ENCODE measurements at places on chromosomes 12 and 14. TPM values are rescaled to one million over a fixed set of nuclear protein-coding genes. Genes with fewer than 3 reads are reported as not detected.

- DNase-seq: peak; percentile 84
Measured at GRCh38 chr12:76037130-76038103, 5.8 kb upstream of the PHLDA1 start.

DNA sequence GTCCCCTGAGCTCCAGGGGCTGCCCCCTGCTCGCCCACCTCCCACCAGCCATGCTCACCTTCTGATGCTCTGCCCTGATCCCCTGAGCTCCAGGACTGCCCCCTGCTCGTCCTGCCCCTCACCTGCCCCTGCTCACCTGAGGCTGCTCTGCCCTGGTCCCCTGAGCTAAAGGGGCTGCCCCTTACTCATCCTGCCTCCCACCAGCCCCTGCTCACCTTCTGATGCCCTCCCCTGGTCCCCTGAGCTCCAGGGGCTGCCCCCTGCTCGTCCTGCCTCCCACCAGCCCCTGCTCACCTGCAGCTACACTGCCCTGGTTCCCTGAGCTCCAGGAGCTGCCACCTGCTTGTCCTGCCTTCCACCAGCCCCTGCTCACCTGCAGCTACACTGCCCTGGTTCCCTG is 247.2 kb downstream of the TMEM121 start:
- no peak for DNase-seq

DNA sequence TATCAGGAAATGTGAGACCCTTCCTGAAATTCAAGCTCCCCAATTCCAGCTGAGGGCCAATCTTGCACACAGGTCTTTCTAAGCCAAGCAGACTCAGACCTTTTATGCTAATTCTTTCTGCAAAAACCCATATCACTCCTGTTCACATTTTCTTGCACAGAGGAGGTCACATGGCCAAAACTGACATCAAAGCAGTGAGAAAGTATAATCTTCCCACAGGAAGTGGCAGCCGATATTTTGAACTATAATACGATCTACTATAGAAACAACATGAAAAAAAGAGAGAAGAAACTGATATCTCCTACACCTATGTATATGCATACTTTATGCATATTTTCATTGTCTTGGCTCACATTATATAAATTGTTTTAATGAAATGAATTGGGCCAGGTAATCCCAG is 132.9 kb upstream of the SSTR1 start:
- no peak for DNase-seq

SLCO1B1 gene
- 8.9 TPM for polyA plus RNA-seq

TAS2R9 gene
- not detected for polyA plus RNA-seq

DNA sequence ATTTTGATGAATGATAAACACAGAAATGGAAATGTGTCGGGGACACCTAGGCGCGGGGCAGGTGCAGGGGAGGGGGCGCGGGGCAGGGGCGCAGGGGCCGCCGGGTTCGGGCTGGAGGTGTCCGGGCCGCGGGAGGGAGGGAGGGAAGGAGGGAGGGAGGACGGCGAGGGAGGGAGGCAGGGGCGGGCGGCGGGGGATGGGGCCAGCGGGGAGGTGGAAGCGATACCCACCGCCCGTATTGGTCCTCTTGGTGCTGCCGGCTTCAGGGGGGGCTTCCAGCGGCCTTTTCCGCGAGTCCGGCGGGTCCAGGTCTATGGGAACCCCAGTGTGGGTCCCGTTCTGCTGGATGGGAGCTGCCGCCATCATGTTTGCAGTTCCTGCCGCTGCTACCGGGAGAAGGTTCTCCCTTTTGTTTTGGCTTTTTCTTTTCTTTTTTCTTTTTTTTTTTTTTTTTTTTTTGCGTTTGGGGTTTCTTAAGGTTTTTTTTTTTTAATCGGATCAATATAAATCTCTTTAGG is 703 bp downstream of the NOVA1 start:
- DNase-seq: peak; percentile 16

DNA sequence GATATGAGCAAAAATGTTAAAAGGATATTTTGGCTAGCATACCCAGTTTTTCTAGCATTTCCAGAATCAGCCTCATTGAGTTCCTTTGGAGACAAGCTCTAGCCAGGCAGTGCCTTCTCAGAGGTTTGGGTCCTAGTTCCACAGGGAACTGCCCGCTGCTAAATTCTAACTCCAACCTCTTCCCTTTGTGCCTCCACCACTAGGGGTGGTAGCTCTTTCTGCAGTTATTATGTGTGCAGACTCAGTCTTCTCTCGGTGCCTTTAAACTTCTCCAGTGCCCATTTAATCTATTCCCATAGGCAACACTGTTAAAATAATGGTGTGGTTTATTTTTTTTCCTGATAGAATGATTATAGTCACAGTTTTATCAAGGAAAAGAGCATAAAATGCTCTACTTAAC is 21.5 kb upstream of the SLC25A3 start:
- DNase-seq: no peak

CYP27B1 gene
- 0.89 TPM for polyA plus RNA-seq

DRAM1 gene
- polyA plus RNA-seq: 27.2 TPM

PDZRN4 gene
- polyA plus RNA-seq: 2.2 TPM

DNA sequence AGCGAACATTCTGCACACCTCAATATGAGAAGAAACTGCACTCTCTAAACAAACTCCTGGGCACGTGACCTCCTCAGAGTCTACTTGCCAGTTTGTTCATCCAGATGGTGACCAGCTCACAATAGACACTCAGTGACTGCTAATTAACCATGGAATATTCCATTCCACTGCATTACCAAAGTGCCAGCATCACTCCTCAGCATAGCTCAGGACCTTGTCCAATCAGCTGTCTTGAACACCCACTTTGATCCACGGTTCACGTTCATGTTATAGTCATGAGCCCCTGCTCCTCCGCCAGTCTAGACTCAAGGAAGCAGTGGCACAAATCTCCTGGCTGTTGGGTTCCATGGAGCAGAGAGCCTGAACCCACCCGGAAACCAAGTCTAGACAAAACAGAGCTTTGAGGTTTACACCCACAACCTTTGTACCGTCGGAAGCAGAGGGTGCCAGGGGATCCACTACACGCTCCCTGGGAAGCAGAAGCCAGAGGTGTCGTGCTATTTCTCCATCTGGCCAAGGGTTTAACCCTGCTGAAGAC is 285.3 kb downstream of the ZFP36L1 start:
- no peak for DNase-seq

DNA sequence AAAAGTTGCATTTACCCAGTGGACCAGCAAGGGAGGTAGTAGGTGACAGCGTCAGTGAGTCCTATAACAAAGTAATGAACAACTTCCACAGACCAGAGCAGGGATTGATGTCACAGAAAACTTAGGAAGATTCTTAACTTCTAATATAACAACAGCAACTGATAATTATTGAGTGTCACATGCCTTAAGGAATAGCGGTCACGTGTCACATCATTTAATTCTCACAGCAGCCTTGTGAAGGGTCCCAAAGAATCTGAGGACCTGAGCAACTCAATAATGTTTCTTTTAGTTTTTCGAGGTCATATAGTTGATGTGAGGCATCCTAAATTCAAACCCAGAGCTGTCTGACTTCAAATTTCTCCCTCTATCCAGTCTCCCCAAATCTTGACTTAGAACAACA is 422.2 kb downstream of the EGLN3 start:
- no peak for DNase-seq

- DNase-seq: peak; percentile 57
Measured at GRCh38 chr12:65510584-65511050, 232.1 kb downstream of the MSRB3 start.

DNA sequence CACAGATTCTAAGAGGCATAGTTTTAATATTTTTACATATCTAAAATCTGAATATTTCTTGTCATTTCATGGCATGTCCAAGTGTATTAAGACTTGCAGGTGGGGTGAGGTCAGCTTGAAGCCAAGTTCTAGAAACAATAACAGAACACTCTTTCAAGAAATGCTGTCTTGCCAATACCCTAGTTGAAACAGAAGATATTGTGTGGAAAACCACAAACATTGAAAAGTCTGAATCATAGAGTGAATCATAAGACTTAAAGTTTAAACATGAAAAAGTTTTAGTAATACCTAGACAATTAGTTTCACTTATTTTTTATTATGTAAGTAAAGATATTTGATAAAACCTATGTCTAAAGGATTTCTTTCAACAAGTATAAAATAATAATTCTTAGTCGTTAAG is 191.5 kb upstream of the CAND1 start:
- DNase-seq: no peak

- no peak for DNase-seq
Measured at GRCh38 chr14:79583738-79584408, 627.4 kb downstream of the DIO2 start.

RERGL gene
- not detected for polyA plus RNA-seq

- no peak for DNase-seq
Measured at GRCh38 chr14:100442498-100443490, 119.7 kb downstream of the SLC25A47 start.

- DNase-seq: no peak
Measured at GRCh38 chr14:26157517-26157916, 440.3 kb downstream of the NOVA1 start.

DNA sequence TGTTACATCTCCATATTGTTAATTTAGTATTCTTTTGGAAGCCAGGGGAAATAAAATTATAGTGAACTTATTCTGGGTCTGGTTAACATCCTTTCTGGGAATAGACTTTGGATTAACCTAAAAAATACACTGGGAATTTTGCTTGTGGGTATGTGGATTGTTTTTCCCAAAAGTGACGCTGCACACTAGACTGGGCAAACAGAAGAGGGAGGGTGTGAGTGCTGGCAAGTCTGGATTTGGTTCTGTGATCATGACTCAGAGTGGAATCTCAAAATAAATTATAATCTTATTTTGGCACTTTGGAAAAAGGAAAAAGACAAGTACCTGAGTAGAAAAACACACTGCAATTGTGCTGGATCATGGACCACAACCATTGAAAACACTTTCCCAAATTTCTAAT is 15.2 kb upstream of the LUM start:
- no peak for DNase-seq

MAPKAPK5 gene
- 35.0 TPM for polyA plus RNA-seq

DNA sequence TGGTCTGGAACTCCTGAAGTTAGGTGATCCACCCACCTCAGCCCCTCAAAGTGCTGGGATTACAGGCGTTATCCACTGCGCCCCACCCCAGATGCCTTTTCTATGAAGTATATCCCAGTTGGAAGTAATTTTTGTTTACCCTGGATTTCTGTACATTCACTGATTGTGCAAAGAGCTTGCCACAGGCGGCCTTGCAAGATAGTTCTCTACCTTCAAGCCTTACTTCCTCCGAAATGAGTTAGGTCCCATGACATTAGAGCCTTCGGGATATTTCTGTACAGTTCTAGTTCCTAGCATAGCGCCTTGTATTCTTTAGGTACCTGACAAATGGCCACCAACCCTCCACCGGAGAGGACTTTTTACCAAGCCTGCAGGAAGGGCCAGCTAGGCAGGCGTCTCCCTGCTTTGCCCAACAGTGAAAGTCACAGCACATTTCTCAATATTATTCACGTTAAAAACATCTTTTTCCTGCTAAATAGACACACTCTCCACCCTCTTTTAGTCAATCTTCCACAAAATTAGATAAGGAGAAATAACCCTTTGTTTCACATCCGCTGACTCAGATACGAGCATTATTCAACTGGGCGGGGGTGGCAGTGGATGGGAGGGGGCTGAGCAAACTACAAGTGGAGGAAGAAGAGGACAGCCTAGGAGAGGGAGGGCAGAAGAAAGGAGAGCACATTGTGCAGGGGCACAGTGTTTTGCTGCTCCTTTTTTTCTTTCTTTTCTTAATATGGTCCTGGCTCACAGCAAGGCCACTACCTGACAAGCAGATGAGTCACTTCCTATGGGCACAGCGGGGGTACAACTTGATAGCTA is 40.0 kb upstream of the CAPRIN2 start:
- DNase-seq: peak; percentile 16

DNA sequence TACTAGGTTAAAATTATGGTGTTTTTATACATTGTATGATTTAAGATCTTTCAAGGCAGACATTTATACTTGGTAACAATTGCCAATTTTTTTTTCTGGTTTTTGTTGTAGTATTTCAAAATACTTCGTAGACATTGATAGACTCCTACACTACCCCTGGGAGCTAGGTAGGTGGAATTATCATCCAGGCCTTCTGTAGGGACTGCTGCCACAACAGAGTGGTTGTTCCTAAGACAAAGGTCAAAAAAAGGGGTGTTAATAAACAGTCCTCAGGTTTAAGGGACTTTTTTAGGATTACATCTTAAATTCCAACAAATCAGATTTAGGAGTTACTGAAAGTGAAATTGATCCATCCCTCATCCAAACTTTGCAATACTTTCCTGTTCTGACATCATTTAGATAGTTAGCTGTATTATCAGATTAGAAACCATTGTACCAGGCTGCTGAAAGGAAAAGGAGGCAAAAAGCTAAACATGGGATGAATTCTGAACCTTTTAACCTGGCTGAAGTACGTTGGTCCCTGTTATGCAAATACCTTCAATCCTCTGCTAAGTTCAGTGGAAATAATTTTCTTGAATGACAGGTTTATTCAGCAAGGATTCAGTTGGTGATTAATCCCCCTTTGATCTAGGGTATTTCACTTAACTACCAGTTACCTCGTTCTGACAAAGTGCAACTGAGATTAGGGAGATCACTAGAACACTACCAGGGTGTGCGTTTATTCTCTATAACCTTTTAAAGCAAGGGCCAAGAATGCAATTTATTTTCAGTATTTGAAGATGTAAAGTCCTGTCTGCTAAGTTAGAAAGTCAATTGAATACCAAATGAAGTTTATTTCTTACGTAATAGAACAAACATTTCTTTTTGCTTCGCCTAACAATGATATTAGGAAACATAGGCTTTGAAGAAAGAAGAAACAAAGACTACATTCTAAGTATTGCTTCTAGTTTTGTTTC is 23.2 kb downstream of the AP5M1 start:
- no peak for DNase-seq

- no peak for DNase-seq
Measured at GRCh38 chr14:99395909-99396530, 84.6 kb downstream of the SETD3 start.

- DNase-seq: no peak
Measured at GRCh38 chr12:56038022-56038655, 3.6 kb upstream of the RPS26 start.

IAPP gene
- not detected for polyA plus RNA-seq

DNA sequence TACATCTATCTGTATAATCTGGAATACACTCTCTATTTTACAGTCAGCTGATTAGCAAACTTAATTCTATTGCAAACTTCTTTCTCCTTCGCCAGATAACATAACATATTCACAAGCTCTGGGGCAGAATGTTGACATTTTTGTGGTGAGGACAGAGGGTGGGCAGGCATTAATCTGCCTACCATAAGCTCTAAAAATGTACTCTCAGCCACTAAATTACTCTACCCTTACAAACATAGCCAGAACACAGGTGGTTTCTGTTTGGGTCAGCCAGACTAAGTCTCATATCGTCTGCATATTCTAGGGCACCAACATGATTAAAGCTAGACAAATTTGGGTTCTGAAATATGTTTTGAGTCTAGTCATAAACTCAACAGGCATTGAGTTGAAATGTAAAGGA is 90.1 kb downstream of the SLC6A15 start:
- DNase-seq: no peak
